ENCODE measurements at places on chromosomes 11 and 22.

GRCh38 chr22:17842386-17842785, 68.1 kb upstream of the BID start:
- H3K27ac ChIP-seq: no peak overlapping the region
- H3K27me3 ChIP-seq: no peaks in the 10 kb centered on the region
- H3K4me1 ChIP-seq: peaks cover 36% of the 10 kb centered on the region

DNA sequence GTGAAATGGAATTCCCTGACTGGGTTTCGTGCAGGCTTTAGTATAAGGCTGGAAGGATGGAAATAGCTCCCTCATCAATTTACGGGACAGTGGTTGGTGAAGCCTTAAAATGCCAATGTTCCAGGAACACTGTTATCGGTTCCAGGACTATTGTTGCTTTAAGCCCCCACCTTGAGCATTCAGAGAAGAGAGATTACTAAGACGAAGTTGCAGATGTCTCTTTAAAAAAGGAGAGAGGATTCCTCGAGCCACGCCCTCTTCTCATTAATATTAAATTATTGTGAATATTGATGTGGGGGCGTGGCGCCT, 195 bp upstream of the CREB3L1 start:
- no peak overlapping the region for H3K27ac ChIP-seq
- no peaks in the 10 kb centered on the region for H3K36me3 ChIP-seq
- no peak for DNase-seq
- peaks cover 42% of the 10 kb centered on the region for H3K27me3 ChIP-seq
- peaks cover 36% of the 10 kb centered on the region for H3K4me1 ChIP-seq

DNA sequence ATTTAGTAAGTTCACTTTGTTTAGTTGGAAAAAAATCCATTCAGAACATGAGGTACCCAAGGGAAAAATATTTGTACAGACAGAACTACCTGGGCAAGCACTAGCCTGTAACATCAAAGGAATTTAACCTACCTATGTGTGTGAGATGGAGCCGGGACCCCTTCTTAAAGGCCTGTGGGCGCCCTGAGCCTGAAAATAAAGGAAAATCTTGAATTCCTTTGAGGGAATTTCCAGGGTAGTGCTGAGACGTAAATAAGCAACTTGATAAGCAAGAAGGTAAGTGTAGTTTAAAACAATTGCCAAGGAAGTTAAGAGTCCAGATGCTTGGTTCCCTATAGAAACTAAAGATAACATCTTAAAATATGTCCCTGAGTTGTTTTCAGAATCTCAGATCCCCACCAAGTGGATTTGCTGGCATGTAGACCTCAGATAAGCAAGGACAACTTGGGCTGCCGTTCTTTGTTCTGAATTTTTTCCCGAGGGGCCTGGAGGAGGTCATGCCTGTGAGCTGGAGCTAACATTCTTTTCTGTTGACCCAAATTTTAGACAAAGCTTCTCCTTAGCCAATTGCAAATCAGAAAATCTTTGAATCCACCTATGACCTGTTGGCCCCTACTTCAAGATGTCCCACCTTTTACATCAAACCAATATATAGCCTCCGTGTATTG, 31.0 kb downstream of the MED17 start:
- no peaks in the 10 kb centered on the region for H3K4me1 ChIP-seq
- no peak for DNase-seq
- H3K4me3 ChIP-seq: no peak overlapping the region
- peaks cover 49% of the 10 kb centered on the region for H3K36me3 ChIP-seq
- no peaks in the 10 kb centered on the region for H3K27me3 ChIP-seq
- H3K27ac ChIP-seq: no peak overlapping the region

DNA sequence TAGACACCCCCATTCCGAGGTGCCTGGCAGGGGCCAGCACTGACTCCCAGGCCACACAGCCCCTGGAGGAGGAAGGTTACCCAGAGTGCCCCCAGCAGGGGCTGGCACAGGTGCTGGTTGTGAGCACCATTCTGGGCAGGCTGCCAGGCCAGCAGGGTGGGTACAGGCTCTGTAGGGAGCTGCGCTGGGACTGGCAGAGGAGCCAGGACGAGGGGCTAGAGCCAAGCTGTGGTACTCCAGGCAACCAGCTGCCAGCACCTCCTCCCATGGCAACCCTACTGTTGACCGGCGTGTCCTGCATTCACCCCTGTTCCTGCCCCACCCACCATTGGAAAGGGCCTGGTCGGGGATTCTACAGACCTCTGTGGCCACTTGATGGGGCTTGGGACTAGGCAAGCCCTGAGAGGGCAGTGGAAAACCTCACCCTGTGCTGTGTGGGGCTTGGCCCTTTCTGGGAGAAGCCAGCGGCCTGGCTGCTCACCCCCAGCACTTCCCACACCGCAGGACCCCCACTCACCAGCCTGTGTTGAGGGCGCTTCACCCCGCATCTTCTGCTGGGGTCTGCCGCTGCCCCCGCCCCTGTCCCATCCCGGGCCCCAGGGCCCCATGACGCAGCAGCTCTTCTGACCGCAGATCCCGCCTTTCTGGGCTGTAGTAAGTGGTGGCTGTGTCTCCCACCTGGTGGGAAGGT, 1.9 kb downstream of the CLDN5 start:
- no peaks in the 10 kb centered on the region for H3K36me3 ChIP-seq
- no peak for DNase-seq
- peaks cover 54% of the 10 kb centered on the region for H3K27me3 ChIP-seq
- H3K4me1 ChIP-seq: peaks cover 18% of the 10 kb centered on the region
- no peak overlapping the region for H3K27ac ChIP-seq

- H3K4me1 ChIP-seq: peaks cover 7% of the 10 kb centered on the region
- DNase-seq: no peak
- no peaks in the 10 kb centered on the region for H3K36me3 ChIP-seq
- no peaks in the 10 kb centered on the region for H3K27me3 ChIP-seq
- H3K4me3 ChIP-seq: no peak overlapping the region
These were observed 3.3 kb upstream of the DIXDC1 start for GRCh38 chr11:111933872-111934271.

DNA sequence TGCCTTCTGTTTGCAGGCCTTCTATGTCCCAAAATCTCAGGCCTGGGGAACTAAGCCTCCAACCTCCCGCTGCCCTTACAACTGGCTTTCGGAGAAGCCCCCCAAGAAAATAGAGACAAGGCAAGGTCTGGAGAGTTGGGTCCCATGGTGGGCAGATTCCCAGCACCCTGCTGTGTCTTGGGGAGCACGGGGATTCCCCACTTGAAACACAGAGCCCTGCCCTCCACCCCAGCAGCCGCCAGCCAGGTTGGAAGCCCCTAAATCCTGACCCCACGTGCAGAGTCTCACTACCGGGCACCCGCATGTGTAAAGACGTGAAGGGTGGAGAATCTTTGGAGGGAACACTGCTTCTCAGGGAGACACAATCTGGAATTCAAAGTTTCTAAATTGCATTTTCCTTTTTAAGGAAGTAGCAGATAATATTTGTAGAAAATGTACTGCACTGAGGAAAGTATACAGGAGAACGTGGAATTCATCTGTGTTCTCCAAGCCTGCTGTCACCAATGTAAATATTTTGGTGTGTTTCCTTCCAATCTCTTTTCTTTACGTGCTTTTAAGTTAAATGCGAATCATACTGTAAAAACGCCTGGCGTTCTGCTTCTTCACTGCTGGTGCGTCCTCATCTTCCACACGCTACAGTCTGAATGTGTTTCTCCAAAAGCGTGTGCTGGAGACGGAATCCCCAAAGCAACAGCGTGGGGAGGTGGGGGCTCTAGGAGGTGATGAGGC, 220.9 kb downstream of the BRD1 start:
- no peak overlapping the region for H3K27ac ChIP-seq
- H3K4me3 ChIP-seq: no peak overlapping the region
- no peaks in the 10 kb centered on the region for H3K4me1 ChIP-seq

DNA sequence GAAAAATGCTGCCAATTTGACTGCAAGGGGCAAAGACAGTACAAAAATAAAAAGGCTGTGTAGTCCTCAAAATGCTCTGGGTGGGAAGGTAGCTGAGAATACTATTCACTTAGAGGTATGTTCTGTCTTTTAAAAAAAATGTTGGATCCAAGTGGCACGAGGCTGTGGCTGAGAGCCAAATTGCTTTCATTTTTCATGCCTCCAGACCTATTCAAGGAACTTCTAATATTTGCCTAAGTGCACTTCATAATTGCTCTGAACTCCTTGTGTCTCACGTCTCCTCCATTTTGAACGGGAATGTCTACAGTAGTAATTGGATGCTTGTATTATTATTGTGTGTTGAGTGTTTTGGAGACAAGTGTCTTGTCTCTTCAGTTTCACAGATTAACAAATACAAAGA, 19.1 kb upstream of the SLC22A25 start:
- no peaks in the 10 kb centered on the region for H3K27me3 ChIP-seq
- no peak for DNase-seq
- no peak overlapping the region for H3K4me3 ChIP-seq

DNA sequence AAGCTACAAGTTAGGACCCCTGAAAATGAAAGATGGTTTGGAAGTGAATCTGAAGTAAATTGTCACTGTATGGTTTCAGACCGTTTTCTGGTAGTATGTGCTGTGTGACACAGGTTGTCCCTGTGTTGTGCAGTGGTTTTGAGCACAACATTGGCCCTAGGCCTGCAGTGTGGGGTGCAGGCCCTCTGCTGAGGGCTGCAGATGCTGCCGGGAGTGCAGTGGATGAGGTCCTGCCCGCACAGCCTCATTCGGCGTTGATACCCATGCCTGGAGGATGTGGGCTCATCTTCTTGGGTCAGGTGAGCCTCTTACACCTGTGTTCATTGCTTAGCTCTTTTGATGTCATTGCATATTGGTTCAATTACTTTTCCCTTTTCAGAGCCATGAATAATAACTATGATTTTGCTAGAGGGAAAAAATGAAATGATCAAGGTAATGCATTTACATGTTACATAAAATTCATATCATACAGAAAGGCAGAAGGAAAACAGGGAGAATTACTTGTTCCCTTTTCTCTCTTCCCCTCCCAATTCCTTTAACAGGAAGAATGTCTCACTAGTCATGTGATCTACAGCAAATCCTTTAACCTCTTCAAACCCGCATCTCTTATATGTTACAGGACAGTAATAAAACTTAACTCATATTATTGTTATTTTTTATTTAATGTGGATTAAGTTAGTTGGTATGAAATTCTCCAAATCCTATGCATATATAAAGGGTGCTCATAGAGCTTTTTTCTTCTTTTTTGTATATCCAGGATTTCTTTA, 48.7 kb downstream of the PTPRJ start:
- H3K27ac ChIP-seq: no peak overlapping the region
- peaks cover 3% of the 10 kb centered on the region for H3K4me1 ChIP-seq

GRCh38 chr22:20244691-20245576, 23.2 kb downstream of the RTN4R start:
- no peak overlapping the region for H3K4me3 ChIP-seq
- peaks cover 3% of the 10 kb centered on the region for H3K36me3 ChIP-seq
- H3K27me3 ChIP-seq: no peaks in the 10 kb centered on the region
- no peak for DNase-seq
- H3K4me1 ChIP-seq: peaks cover 35% of the 10 kb centered on the region

DNA sequence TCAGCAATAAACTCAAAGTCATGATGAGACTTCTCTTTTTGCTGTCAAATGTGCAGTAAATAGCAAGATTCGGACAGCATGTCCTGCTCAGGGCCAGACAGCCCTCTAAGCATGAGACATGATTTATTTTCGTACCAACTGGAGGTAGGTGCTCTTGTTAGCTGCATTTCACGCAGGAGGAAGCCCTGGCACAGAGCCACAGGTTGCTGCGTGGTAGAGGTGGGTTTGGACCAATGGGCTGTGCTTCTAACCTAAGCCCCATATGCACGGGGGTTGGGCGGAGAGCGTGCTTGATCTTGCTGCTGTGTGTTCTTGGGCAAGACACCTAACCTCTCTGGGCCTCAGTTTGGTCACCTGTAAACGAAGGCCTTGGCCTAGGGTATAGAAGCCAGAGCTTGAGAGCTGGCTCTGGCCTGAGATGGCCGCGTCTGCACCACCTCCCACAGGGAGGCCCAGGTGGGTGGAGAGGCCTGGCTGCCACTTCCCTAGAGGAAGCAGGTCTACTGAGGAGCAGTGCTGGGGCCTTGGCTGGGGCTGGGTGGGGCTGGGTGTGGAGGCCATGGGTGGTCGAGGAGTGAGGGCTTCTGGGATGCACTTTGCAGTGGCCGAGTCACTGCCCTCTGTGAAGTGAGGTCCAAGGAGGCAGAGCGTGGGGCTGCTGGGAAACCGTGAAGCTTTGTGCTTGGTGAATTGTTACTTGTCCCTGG, 38.5 kb upstream of the GRAMD4 start:
- H3K4me3 ChIP-seq: no peak overlapping the region
- no peaks in the 10 kb centered on the region for H3K27me3 ChIP-seq
- DNase-seq: no peak
- peaks cover 28% of the 10 kb centered on the region for H3K4me1 ChIP-seq
- H3K27ac ChIP-seq: no peak overlapping the region
- no peaks in the 10 kb centered on the region for H3K36me3 ChIP-seq

DNA sequence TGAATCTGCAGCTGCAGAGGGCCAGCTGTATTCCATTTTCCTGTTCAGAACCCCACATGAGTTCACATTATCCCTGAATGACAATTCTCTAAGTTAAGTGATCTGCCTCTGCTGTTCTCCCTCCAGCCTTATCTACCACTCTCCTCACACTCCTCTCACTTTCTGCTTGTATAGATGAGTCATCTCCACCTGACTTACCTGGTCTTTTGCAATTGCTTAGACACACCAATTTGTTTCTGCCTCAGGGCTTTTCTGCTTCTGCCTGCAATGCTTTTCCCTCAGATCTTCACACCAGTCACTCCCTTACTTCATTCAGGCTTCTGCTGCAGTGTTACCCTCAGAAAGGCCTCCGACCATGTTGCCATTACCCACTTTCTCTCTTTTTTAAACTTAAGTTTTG, 118.1 kb downstream of the ATM start:
- DNase-seq: no peak
- H3K27ac ChIP-seq: no peak overlapping the region
- no peaks in the 10 kb centered on the region for H3K27me3 ChIP-seq
- H3K36me3 ChIP-seq: peaks cover 19% of the 10 kb centered on the region
- H3K4me1 ChIP-seq: no peaks in the 10 kb centered on the region

- H3K27ac ChIP-seq: no peak overlapping the region
- DNase-seq: no peak
- H3K4me1 ChIP-seq: no peaks in the 10 kb centered on the region
- no peaks in the 10 kb centered on the region for H3K36me3 ChIP-seq
- H3K4me3 ChIP-seq: no peak overlapping the region
These were observed 11.4 kb downstream of the DGAT2 start for GRCh38 chr11:75779960-75780359.

- peak; percentile 71 for DNase-seq
- H3K36me3 ChIP-seq: peaks cover 79% of the 10 kb centered on the region
- no peaks in the 10 kb centered on the region for H3K27me3 ChIP-seq
- no peak overlapping the region for H3K27ac ChIP-seq
These were observed 39.7 kb downstream of the TPBGL start for GRCh38 chr11:75280227-75280701.

DNA sequence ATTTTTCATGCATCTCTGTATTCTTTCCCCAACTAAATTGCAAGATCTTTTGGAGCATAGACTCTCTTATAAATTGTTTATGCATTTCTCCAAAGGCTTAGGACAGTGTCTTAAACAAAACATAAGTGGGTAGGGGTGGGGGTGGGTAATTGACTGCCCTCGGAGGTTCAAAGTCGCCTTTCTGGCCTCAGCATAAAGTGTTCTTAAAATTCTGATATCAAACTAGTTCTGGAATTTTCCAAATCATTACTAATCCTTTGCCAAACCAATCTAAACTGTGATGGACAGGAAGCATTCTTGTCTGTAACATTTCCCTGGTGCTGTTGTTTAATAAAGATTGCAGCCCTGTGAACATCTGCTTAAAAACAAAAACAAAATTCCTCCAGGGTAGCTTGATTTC, 61.8 kb upstream of the FAT3 start:
- no peak for DNase-seq
- H3K27me3 ChIP-seq: no peaks in the 10 kb centered on the region
- no peaks in the 10 kb centered on the region for H3K4me1 ChIP-seq

- DNase-seq: no peak
- H3K4me1 ChIP-seq: no peaks in the 10 kb centered on the region
- no peak overlapping the region for H3K4me3 ChIP-seq
- H3K27me3 ChIP-seq: no peaks in the 10 kb centered on the region
- H3K27ac ChIP-seq: no peak overlapping the region
These were observed 1433.8 kb downstream of the BRD1 start for GRCh38 chr22:48393885-48394284.
